COLO829 (cell line): ENCODE measurements at places on chromosomes 13 and 19.
A peak's percentile ranks its signal among the peaks of the same experiment; 100 is the strongest.

- DNase-seq: no peak
Observed at GRCh38 chr19:49229416-49229815, 71.8 kb downstream of the TRPM4 start.

- no peak for DNase-seq
Observed at GRCh38 chr13:23793711-23794110, 95.5 kb downstream of the MIPEP start.

GRCh38 chr19:49988433-49988832 lies 27.5 kb upstream of the SIGLEC11 start:
- DNase-seq: no peak

- DNase-seq: no peak
Observed at GRCh38 chr13:41637586-41637985, 180.2 kb downstream of the RGCC start.

- no peak for DNase-seq
Observed at GRCh38 chr13:28413999-28414398, 80.9 kb downstream of the FLT1 start.

GRCh38 chr13:99028890-99029289 lies 51.0 kb upstream of the DOCK9 start:
- DNase-seq: no peak

DNA sequence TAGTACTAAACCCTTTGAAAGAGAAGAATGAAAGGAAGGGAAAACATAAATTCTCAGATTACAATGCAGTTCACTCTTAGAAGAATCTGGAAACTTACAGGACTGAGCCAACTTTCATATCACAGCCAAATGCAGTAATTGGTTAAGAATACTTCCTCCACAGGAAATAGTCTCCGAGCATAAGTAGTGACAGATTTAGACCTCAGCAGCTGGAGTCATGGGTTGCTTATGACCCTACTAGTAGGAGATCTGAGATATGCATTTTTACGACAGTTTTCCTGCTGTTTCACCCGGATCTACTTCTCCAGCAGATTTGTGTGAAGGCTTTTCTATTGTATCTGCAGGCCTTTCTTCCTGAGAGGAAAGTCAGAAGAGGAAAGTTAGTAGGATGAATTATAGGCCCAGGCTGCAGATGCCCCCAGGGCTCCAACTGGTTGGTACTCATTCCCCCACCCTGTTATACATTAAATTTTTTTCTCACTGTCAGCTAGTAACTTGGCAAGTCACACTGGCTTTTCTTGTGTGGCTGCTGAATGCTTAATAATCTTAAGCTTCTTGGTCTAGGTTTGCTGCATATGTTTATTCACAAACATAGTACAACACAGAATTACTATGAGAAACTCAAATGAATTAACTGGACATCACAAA lies 1241.5 kb upstream of the MIR17HG start:
- no peak for DNase-seq

DNA sequence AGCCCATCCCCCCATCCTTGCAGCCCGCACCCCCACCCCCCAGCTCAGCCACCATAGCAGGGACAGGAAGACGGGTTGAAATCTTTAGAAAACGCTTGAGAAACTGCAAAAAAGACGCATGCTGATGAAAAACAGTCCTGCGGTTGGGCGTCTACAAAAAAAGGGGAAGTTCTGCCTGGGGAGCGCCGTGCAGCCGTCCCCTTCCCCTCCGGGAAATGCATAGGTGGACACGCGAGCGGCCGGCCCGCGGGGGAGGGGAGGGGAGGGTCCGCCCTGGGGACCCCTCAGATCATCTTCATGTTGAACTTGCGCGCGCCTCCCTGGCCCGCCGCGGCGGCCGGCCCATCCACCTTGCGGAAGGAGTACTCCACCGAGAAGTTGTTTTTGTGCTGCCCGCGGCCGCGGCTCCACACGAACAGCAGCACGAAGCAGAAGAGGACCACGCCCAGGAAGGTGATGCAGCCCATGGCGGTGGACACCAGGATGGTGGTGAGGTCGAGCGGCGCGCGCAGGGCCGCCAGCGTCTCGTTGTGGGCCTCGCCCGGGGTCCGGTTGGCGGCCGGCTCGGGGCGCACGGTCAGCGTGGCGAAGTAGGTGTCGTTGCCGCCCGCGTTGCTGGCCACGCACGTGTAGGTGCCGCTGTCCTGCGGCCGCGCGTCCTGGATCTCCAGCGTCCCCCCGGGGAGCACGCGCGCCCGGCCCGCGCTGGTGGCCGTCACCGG lies 7.9 kb upstream of the PEAK3 start:
- no peak for DNase-seq

DNA sequence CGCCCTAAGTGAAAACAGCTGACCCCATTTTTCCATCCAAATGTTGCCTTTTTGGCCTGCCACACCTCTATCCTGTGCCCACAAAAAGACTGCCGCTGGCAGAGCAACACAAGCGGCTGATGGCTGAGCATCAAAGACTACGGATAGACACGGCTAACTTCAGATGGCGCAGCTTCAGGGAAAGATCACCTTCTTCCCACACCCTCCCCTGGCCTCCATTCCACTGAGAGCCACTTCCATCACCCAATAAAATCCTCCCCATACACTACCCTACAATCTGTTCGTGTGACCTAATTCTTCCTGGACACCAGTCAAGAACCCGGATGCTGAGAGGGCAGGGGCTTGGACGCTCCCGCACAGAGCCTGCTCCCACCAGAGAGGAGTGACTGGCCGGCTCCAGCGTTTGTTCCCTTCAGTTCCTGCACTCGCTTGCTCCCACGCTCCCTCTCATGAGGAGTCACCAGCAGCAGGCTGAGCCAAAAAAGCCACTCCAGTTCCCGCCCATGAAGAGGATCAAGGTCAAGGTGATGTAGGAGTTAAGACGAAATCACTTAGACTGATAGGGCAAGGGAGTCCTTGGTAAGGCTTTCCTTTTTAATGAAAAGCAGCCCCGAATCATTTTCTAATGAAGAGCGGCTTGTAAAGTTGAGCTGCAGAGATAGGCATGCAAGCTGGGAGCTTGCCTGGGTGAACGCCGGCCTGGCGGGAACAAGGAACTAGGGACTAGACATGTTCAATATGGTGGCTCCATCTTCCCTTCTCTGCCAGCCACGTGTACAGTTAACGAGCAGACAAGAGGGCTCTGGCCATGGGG lies 35.7 kb downstream of the TSKS start:
- DNase-seq: no peak

DNA sequence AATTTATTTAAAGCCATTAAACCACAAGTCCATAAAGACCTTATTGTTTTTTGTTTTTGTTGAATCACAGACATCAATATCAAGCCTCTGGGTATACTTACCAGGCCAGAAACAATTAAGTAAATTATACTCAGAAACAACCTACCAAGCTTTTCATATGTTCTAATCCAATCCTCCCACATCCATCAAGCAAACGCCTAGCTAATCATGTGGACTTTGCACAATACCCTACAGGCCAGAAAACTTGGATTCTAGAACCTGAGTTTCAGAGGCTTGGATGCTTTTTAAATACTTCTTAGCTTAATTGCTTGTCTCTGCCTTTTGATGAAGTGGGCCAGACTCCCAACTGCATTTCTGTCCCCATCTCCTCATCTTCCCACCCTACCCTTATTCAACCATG lies 39.9 kb downstream of the TGDS start:
- peak; percentile 75 for DNase-seq

DNA sequence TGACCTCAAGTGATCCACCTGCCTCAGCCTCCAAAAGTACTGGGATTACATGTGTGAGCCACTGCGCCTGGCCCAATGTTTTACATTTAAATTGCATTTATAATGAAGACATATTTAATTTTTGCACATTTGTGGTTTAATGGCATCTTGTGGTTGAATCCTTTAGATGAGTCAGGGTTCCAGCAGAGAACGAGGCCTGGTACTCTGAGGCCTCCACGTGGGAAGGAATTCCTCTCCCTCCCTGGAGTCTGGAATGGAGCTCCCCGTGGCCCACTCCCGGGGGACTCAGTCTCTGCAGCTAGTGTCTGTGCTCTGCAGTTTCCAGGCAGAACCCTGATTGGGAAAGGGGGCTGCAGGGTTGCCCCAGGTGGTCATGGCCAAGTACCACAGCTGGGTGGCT lies 24.2 kb downstream of the ZFR2 start:
- DNase-seq: peak; percentile 33

DNA sequence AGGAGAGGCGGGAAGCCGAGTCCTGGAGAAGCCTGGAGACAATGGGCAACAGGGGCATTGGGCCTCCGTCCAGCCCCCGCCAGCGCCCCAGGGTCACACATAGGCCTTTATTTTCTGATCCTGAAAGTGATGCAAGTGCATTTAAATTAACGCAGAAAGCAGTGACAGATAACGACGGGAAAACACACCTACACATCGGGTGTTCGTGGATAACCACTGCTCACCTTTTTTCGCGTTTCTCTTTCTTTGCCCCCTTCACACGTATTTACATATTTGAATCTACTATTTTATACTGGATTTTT lies 30.4 kb upstream of the GRTP1 start:
- no peak for DNase-seq

GRCh38 chr13:97425590-97425989 lies 8.4 kb upstream of the RAP2A start:
- no peak for DNase-seq

DNA sequence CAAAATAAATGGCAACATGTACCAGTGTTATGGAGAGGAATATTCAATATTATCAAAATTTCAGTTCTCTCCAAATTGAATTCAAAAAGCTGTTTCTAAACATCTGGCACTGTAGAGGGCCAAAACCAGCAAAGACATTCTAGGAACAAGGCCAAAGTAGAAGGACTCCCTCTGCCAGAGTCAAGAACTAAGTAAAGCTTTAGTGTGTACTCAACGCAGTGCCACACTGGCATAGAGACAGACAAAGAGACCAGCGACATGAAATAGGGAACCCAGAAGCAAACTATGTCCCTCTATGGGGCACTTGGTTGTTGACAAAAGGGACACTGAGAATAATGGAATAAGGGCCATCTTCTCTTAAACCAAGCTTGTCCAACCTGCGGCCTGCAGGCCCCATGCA lies 15.6 kb downstream of the SCGB2B2 start:
- no peak for DNase-seq

DNA sequence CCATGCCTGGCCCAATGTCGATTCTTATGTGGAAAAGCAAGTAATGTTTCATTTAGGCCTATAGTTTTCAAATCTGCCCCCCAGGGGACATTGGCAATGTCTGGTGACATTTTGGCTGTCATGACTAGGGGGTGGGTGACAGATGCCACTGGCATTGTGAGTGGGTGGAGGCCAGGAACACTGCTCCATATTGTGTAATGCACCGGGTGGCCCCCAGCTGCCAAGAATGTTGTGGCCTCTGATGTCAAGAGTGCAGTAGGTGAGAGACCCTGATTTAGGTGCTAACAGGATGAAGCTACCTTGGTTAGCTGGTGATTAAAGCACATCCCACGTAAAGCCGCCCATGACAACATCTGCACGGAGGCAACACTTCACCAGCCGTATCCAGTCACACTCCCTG lies 10.8 kb downstream of the C19orf44 start:
- no peak for DNase-seq

DNA sequence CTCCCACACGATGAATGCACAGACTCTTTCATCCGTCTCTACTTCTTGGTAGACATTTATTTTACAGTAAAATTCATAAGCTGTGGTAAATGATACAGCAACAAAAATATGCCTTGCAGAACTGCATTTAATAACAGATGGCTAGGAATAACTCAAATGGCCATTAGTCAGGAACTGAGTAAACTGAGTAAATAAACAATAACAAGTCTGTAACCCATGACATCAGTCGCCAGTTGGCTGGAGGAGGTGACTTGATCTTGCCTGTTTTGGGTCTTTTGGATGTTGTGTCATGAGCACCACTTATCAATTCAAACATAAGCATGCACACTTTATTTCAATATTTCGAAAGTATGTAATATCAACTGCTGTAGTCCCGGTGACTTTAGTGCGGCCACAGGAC lies 632.6 kb upstream of the ARGLU1 start:
- no peak for DNase-seq

DNA sequence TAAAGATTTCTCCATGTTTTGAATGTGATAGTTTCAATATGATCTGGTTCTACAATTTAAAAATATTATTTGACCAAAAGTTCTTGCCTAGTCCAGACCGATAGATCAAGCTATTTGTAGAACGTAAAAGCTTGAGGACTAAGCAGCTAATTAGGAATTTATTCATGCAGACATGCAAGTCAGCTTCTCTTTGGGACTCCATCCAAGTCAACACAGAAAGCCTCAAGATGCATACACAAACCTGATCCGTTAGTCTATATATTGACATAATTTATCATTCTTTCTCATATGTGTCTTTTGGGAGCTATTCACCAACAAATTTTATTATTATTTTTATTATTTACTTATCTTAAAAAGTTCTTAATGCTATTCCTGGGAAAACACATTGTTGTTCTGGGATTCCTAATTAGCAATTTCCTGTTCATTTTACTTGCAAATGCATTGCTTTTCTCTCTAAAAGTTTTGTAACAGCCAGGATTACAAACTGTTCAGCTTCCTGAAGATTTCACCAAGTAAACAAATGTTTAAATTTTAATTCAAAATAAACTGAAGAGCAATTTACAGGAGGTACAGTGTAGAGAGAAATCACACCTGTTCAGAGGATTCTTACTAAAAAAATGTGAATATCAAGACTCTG lies 375.3 kb downstream of the GPC5 start:
- no peak for DNase-seq

DNA sequence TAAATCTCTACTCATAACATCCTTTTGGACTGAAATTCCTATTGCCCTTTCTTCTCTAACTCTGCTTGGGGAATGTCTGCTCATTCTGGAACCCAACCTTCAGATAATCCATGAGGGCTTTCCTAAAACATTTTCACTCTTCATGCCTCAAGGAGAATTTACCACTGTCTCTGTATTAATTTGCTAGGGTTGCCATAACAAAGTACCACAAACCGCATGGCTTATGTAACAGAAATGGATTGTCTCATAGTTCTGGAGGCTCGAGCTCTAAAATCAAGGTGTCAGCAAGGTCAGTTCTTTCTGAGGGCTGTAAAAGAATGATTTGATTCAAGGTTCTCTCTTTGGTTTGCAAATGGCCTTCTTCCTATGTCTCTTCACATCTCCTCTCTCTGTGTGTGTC lies 209.7 kb downstream of the LACC1 start:
- DNase-seq: no peak

DNA sequence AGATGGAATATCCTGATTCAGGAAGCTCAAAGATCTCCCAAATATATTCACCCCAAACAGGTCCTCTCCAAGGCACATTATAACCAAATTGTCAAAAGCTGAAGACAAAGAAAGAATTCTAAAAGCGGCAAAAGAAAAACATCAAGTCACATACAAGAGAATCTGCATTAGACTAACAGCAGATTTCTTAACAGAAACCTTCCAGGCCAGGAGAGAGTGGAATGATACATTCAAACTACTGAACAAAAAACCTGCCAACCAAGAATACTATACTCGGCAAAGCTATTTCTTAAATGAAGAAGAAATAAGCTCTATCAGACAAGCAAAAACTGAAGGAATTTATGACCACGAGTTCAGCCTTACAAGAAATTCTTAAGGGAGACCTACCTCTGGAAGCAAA lies 120.6 kb upstream of the WASF3 start:
- DNase-seq: no peak
